ENCODE measurements at places on chromosomes 3 and 15.

- no peak for DNase-seq
Measured at GRCh38 chr3:160831401-160831800, 75.4 kb downstream of the PPM1L start.

DNA sequence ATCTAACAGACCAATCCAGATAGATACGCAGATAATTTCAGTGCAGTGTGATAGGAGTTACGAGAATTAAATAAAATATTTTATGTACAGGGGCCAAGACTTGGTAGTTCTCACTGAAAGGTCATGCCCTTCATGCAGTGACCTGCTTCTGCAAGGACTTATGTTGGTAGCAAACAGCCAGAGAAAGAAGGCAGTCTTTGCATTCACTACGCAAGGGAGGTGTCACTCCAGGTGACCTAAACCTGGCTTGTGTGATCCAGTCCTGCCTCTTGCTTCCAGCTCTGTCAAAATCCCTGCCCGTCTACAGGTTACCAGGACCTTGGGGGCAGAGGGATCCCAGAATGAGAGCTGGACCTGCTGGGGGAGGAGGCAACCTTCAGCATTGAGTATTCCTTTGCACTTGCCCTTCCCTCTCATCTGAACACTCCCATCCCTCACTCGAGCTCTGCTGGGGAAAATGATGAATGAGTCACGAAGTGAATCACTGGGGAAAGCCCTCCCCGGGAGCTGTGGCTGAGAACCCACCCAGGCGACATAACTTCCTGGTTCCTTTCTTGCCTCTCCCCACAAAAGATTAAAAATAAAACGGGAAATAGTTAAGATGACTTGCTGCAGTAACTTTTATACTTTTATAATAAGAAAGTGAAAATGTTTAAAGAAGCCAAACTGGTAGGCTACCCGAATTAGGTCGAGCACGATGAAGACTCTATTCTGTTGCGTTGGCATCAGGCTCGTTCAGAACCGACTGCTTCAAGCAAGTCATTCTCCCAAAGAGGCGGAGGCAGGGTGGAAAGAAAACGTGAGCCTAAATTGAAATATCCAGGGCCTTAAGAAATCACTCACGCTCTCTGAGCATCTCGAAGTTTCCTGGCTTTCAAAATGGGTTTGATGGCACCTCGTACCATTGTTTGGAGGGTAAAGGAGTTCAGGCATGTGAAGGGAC lies 216.1 kb downstream of the SLCO3A1 start:
- DNase-seq = no peak

DNA sequence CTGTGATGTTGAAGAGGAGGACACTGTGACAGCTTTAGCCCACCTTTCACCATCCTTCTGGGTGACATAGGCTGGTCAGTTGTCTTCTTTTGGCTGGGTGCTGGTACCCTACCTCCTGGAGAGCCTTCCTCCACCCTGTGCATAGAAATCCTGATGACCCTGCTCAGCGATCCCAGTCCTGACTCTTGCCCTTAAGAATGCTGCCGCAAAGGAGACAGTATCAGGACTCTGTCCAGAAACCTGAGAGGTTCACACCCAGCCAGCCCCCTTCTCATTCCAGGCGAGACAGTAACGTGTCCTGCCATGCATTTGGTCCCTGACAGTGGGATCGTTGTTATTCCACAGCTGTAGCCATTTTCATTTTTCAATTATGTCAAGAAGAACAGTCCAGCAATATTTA lies 312.8 kb upstream of the CHRM5 start:
- no peak for DNase-seq

DNA sequence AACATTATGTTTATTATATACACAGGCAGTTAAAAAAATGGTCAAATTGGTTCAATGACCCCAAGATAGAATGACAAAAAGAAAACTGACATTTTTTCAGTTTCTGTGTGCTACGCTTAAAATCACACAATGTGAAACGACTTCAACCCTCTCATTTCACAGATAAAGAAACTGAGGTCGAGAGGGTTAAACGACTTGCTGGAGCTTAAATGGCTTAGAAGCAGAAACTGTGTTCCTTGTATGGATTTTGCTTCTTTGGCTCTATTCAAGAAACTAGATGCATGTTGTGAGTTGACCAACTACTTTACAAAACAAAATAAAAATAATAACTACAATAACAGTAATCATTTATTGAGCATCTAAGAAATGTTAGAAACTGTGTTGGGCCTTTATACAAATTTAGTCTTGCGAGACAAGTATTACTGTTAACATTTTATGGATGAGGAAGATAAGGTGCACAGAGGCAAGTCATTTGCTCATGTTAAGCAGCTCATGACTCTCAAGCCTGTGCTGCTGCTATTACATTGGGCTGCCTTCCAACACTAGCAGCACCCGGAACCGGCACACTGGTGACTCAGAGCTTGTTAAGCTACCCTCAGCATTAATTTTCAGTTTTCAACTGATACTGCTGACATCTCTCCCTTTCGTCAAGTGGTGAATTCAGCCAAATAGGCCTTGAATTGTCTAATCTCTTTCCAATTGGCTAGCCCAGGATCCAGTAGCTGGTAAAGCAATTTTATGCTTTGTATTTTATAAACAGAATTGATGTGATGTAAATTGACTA lies 487.6 kb downstream of the NAALADL2 start:
- DNase-seq = no peak

DNA sequence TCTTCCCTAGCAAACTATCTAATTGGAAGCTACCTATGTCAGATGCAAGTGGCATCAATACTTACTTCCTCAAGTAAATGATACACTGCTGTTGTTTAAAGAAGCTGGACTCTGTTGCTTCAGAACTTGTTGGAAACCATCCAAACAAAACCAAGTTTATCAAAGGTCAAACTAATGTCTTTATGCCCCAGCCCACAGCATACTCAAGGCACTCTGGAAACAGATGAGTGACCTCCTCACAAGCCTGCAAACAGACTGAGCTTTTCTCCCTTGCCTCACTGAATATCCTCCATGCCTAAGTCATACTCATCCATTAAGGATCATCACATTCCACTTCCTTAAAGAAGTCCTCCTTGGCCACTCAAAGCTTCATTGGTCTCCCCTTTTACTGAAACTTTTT lies 107.4 kb upstream of the ACP3 start:
- DNase-seq = no peak

DNA sequence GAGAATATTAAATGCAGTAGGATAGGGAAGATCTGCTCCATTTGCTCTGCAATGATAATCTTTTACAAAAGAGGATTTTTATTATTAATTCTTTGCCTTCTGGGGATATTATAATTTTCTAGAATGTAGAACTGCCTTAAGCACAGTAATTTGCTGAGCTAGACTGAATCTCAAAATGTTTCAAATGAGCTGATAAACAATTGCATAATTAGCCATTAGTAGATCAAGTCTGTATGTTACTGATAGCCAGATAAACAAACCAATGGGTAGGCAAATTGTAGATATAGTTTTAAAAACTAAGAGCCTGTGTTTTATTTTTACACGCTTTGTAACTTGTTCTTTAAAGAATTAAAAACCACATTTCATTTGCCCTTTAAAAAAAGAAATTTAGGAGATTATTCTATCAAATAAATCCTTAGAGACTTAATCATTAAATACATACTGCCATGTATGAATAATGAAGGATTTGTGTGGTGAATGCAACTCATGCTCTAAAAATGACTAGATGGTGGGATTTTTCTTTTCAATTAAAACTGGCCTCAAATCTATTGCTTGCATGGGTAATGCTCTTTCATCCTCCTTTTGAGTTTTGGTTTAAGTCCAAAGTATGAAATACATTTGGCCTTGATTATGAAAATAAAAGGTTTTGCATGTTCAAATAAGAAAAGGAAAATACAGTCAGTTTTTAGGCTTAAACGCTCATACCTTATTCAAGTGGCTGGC lies 32.6 kb upstream of the NANOGP8 start:
- no peak for DNase-seq

DNA sequence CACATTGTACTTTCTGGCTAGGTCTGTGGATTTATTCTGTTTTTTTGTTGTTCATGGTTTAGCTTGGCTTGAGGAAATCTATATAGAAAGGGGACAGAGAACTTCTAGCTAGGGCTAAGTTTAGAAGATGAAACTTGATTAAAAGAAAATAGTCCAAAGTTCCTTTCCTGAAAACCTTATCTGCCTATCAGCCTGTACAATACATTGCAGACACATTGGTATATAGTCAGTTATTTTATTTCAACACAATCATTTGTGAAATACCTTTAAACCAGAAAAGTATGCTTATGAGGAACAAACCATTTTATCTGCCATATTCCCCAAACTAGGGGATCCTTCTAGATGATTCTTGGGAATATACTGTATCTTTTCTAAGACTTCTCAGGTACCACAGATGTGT lies 147.3 kb upstream of the CGNL1 start:
- no peak for DNase-seq

GRCh38 chr3:177783767-177784166 lies 586.5 kb upstream of the TBL1XR1 start:
- no peak for DNase-seq

DNA sequence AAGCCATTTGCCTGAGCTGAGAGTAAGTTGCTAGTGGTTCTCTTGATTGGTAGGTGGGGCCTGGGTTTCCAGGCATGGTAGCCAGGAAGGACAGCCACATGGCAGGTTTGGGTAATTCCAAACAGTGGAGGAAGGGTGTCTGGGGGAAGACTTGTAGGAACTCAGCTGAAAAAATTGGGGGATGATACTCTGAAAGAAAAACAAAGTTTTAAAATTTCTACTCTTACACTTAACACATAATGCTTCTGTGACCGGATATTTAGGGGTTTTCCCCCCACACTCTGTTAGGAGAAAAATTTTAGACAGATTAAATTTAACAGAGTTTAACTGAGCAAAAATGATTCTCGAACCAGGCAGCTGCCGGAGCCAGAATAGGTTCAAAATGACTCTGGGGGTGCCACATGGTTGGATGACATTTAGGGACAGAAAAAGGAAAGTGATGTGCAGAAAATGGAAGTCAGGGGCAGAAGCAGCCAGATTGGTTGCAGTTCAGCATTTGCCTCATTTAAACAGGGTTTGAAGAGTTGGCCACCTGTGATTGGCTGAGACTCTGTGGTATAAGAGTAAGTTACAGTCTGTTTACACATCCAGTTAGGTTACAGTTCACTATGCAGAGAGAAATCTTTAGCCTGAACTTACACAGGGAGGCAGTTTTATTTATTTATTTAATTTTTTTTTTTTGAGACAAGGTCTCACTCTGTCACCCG lies 8.1 kb downstream of the B2M start:
- DNase-seq = no peak

- DNase-seq = no peak
Measured at GRCh38 chr15:51356983-51357382, 15.5 kb downstream of the GLDN start.

DNA sequence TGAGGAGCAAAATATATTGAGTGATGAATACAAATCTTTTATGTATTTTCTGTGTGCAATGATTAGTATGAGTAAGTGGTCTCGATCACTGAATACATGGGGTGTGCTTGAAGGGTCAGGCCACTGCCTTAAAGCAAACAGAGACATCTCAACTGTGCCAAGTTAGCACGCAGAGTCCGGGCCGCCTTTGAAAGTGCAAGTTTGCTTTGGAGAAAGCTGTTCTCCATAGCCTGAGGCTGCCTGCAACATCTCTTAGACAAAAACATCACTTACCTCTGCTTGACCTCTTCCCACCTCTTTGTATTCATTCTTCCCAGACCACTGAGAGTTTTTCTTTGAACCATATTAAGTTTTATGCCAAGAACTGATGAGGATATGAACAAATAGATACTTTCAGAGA lies 267.0 kb downstream of the ZBTB20 start:
- DNase-seq = peak; percentile 75

- DNase-seq = no peak
Measured at GRCh38 chr15:62636823-62637573, 405.5 kb upstream of the TPM1 start.

All from NCI-H1417 (cell line).